Stimulated activated CD4-positive, alpha-beta T cell treated with anti-CD3 and anti-CD28 coated beads, Interleukin-12 subunit alpha, Interleukin-12 subunit beta, amount 100 ng/mL, for 24 hours (primary cell): ENCODE measurements at places on chromosomes 7 and 10.

- no peak for DNase-seq
These were observed 73.8 kb upstream of the PAPSS2 start for GRCh38 chr10:87585565-87586514.

DNA sequence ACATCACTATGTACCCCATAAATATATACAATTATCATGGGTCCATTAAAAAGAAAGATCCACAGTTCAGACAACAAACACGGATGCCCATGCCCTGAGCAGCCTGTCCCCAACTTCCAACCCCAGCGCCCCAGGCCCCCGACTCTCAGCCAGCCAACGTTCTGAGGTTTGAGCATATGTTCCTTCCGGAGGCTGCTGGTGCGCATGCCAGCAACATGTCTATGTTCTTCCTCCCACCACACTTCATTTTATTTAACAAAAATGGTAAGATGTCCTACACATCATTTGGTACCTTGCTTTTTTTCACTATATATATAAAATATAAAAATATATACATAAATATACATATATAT lies 250.9 kb downstream of the MAD1L1 start:
- no peak for DNase-seq

GRCh38 chr7:48041653-48041970 lies 6.3 kb downstream of the C7orf57 start:
- DNase-seq, result no peak

- no peak for DNase-seq
These were observed 51.0 kb downstream of the CPED1 start for GRCh38 chr7:121039510-121039822.
